ENCODE measurements at places on chromosomes 16 and 17.

DNA sequence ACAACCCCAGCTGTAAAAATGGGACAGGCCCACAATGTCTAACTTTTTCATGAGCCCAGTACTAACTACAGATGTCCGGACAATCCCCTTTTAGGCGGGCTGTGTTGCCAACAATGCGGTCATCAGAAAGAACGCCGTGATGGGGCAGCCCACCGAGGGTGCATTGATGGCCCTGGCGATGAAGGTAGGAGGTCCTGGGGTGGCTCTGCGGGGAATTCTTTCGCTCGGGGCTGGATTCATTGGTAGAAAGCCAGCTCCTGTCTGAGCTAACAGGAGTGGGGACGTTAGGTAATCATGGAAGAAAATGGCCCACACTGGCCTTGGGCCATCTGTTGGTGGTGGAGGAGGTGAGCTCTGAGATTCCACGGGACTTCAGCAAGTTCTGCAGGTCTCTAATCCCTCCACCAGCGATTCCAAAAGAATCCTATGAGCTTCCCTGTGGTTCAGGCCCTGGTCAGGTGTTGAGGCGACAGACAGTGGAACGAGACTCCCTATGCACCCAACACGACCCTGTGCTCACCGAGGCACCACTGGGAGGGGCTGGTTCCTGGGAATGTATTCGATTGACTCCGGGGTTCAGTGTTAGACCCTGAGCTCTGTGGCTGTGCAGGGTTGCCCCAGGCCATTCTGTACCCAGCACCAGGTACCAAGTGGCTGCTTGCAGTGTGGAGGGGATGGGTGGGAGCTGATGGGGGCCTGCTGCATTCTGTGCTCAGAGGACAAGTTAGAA is 61.9 kb downstream of the MEAK7 start:
- no peak for DNase-seq

DNA sequence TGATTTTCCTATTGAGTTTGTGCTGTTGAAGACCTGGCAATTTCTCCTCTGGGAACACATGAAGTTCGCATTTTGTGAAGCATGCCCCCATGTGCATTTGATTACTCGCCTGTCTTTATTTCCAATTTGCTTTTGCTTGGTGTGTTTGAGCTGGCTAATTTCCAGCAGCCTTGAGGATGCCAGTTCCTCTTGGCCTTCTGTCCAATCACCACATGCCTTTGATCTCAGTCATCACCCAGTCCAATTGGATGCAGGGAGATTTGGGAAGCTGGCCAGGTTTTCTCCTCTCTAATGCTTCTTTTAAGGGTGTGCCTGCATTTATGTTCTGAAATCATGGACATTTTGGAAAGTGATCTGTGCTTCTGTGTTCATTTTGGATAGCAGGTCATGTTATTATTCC is 3.8 kb upstream of the TMEM100 start:
- no peak for DNase-seq

DNA sequence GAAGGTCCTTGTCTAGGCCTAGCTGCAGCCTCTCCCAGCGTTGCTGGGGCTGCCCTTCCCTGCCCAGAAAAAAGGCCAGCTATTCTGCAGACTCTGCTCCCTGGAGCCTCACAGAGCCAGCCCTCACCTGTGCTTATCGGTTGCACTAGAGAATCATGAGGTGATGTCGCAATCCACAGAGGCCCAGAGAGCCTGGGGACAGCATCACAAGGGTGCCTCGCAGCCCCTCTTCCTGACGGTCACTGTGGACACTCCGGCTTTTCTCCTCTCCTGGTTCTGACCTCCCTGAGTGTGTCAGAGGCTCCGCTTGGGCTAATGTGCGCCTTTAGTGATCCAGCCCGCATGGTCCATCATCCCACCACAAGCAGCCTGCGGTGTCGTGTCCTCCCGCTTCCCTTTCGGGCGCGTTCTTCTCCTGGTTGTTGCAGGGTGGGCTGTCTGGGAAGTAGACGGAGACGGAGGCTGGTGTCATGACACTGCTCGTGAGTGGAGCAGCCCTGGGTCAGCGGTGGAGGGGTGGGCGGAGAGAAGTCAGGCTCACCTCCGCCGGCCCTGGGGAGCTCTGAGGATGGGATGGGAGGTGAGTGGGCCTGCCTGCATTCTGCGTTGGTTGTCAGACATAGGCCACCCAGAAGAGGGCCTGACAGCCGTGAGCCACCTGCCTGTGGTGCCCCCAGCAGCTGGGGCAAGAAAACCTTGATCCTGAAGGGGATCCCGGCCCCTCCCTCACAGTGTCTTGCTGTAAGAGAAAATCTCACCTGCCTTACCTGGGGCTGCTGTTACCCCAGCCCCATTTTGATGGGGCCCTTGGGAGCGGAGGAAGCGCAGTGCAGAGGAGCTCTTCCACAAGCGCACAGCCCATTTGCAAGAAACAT is 165.9 kb upstream of the CHMP6 start:
- no peak for DNase-seq

DNA sequence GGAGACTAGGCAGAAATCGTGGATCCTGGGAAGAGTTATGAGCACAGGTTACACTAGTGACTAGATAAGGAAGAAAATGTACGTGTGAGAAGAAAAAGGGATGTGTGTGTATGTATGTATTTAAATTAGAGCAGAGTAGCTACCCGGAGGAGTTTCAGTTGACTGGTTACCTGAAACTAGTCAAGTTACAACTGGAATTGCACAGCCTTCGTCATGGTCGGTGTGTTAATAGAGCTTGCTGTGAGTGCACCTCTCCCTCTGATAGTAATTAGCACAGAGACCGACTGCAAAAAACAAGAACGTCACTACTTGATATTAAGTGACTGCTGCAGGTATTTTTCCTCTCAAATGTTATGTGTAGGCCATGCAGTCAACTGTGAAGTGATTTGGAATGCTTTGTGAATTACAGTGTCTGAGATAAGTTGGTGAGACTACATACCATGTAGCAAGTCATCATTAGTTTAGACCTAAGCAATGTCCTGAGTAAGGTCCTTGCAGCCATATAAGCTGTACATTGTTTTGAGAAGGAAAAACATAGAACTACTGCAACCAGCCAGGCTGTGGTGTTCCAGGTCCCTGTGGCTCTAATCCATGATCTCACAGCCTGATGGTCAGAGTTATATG is 95.7 kb downstream of the WNT3 start:
- DNase-seq, result no peak

DNA sequence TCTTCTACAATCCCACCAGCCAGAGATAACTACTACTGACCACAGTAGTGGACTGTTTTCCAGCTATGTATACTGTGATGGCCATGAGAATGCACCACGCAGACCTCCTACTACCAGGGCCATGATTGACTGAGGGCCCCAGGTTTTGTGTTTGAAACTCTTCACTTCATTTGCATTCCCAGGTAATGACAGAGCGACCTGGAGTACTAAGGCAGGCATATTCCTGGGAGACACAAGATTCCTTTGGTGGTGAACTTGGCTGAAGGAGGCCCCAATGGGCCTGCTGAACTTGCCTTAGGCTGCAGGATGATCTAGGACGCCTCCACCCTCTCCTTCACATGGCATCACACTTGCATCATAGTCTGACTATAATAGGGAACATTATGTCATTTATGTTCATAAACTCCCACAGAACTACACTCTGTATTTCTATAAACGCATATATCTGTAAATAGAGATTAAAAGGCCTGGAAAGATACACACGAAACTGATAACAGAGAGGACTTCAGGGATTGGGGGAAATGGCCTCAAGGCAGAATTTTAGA is 30.4 kb downstream of the CLEC19A start:
- DNase-seq, result peak; percentile 32

Measured in NCI-H2227 treated with DMSO at 0.1 percent for 48 hours (cell line).